ENCODE measurements at places on chromosomes 6 and 20. TPM values are rescaled to one million over a fixed set of nuclear protein-coding genes. Genes with fewer than 3 reads are reported as not detected.

The SGK2 gene
- 0.85 TPM for total RNA-seq

The OPN5 gene
- 12.1 TPM for total RNA-seq

The CHD6 gene
- 71.8 TPM for total RNA-seq

The ATP9A gene
- total RNA-seq = 30.6 TPM

The SLC22A23 gene
- total RNA-seq = 72.7 TPM

The RBM38 gene
- 23.6 TPM for total RNA-seq

The ZC3H12D gene
- 0.72 TPM for total RNA-seq

The WFDC5 gene
- total RNA-seq = not detected

The RGS17 gene
- total RNA-seq = 12.0 TPM

The SEL1L2 gene
- not detected for total RNA-seq

The SLA2 gene
- total RNA-seq = not detected

DNA sequence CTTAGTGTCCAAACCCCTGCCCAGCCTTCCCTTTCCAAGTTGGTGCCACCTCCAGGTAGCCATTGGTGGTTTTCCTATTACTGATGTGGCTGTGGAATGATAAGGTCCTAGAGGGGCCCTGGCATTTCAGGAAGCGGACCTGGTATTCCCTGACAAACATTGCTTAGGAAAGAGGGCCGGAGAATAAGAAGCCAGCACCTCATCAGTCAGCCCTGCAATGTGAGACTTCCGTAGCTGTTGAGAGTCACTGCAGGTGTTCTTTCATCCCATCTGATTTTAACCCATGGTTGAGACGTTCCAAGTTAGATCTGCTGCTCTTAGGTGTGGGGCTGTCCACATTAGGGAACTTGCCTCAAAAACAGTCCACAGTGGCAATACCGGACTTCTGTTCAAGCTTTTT is 14.8 kb upstream of the NPEPL1 start:
- no peak overlapping the region for H3K4me3 ChIP-seq
- no peak overlapping the region for H3K27ac ChIP-seq
- DNase-seq = no peak
- H3K4me1 ChIP-seq = no peaks in the 10 kb centered on the region
- H3K36me3 ChIP-seq = peaks cover 12% of the 10 kb centered on the region

DNA sequence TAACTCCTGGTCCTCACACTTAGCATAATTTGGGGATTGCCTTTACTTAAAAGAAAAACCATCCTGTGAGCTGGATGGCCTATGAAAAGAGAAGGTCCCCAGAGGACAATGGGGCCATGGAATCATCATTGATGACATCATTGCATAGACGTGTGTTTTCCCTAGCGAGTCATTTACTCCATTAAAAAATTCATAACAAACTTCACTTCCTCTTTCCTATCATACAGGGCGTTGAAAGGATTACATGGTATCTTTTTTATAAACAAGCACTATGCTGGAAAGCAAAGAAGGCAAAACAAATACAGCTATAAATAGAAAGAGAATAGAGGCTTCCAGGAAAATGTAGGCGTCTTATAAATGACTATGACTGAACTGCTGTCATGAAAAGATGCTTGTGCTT is 11.3 kb upstream of the COL12A1 start:
- H3K4me1 ChIP-seq = no peaks in the 10 kb centered on the region
- peaks cover 4% of the 10 kb centered on the region for H3K27me3 ChIP-seq
- no peak for DNase-seq
- H3K27ac ChIP-seq = no peak overlapping the region
- H3K36me3 ChIP-seq = no peaks in the 10 kb centered on the region

GRCh38 chr20:37494796-37495195 is 26.3 kb upstream of the NNAT start:
- H3K4me3 ChIP-seq = no peak overlapping the region
- peaks cover 22% of the 10 kb centered on the region for H3K36me3 ChIP-seq
- H3K27me3 ChIP-seq = peaks cover 9% of the 10 kb centered on the region
- peaks cover 5% of the 10 kb centered on the region for H3K4me1 ChIP-seq

DNA sequence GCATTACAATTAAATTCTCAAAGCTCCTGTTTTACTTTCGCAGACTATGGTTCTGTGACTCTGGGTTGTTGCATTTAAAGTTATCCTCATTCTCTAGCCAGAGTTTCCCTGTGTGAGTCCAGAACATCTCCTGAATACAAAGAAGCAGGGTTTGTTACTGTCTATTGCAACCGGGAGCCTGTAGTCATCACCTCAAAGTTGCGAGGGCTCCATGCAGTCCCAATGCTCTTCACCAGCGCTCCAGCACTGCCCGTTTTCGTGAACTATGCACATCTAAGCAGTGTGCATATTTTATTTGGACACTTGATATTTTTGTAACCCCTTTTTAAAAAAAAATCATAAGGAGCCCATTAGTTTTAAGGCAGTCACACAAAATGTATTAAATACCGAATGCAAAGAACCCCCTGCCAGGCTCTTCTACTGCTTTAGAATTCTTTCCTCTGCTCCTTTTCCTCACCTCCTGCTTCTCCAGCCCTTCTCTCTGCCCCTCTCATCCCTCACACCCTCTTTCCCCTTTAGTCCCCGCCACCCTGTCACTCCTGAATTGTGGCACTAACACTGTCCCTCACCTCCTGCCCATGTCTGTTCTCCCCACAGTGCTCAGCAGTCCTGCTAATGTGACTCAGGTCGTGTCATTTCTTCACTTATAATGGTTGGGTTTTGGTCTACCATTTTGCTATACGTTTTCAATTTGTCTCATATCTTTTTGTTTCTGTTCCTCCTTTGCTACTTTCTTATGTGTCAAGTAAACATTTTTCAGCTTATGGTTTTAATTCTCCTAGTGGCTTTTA is 1.1 kb upstream of the HLA-C start:
- H3K4me1 ChIP-seq = peaks cover 20% of the 10 kb centered on the region
- H3K36me3 ChIP-seq = peaks cover 10% of the 10 kb centered on the region
- peaks cover 2% of the 10 kb centered on the region for H3K27me3 ChIP-seq
- H3K4me3 ChIP-seq = peak overlapping the region; percentile 88
- no peak for DNase-seq
- no peak overlapping the region for H3K27ac ChIP-seq

GRCh38 chr6:11628562-11628961 is 91.0 kb downstream of the TMEM170B start:
- no peaks in the 10 kb centered on the region for H3K36me3 ChIP-seq
- DNase-seq = no peak
- H3K27me3 ChIP-seq = peaks cover 2% of the 10 kb centered on the region
- no peak overlapping the region for H3K27ac ChIP-seq
- H3K4me3 ChIP-seq = no peak overlapping the region
- no peaks in the 10 kb centered on the region for H3K4me1 ChIP-seq

- no peak overlapping the region for H3K4me3 ChIP-seq
- peaks cover 10% of the 10 kb centered on the region for H3K4me1 ChIP-seq
- H3K27ac ChIP-seq = no peak overlapping the region
- peaks cover 5% of the 10 kb centered on the region for H3K27me3 ChIP-seq
Measured at GRCh38 chr20:548906-549305, 5.3 kb upstream of the CSNK2A1 start.

DNA sequence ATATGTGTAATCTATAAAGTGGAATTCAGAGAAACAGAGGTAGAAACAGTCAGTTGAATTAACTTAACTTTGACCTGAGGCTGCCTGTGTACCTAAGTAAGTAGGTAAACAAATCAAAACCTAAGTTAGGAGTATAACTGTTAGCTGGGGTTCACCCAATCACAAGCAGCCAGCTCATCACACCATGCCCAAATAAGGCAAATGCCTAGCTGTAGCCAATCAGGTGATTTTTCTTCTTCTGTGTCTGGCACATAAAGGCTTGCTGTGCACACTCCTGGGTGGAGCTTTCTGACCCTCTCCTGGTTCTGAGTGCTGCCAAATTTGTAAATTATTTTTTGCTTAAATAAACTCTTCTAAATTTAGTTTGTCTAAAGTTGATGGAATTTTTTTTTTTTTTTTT is 54.7 kb upstream of the TRIM39 start:
- H3K4me1 ChIP-seq = no peaks in the 10 kb centered on the region
- H3K36me3 ChIP-seq = no peaks in the 10 kb centered on the region
- H3K27me3 ChIP-seq = no peaks in the 10 kb centered on the region
- no peak overlapping the region for H3K4me3 ChIP-seq
- no peak overlapping the region for H3K27ac ChIP-seq

DNA sequence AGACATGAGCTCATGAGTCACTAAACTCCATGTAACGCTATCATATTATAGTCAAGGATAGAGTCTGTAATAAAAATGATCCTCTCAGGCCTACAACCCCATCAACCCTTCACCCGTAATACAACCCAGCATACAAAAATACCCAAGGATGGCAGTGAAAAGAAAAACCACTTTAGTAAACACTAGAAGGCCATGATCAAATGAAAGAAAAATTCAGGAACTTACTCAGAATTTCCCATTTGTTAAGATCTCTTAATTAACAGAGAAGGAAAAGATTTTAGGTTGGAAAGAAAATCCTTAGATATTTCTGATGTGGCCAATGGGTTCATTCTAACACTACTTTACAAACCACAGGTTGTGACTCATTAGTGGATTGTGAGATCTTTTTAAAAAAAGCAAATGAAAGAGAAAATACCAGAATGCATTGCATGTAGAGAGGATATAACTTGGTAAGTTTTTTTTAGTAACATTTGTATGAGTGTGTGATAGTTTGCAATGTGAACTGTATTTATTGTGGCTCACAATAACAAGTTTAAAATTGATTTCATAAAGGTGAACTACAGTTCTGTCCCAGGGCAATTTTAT is 8.0 kb upstream of the UBE2J1 start:
- H3K36me3 ChIP-seq = no peaks in the 10 kb centered on the region
- DNase-seq = no peak
- H3K27me3 ChIP-seq = no peaks in the 10 kb centered on the region
- no peak overlapping the region for H3K27ac ChIP-seq
- H3K4me3 ChIP-seq = no peak overlapping the region

GRCh38 chr20:20051767-20052073 is 546 bp downstream of the CRNKL1 start:
- DNase-seq = no peak
- peak overlapping the region; percentile 100 for H3K4me3 ChIP-seq
- peaks cover 7% of the 10 kb centered on the region for H3K27me3 ChIP-seq
- peak overlapping the region; percentile 99 for H3K27ac ChIP-seq
- peaks cover 19% of the 10 kb centered on the region for H3K36me3 ChIP-seq
- peaks cover 11% of the 10 kb centered on the region for H3K4me1 ChIP-seq

DNA sequence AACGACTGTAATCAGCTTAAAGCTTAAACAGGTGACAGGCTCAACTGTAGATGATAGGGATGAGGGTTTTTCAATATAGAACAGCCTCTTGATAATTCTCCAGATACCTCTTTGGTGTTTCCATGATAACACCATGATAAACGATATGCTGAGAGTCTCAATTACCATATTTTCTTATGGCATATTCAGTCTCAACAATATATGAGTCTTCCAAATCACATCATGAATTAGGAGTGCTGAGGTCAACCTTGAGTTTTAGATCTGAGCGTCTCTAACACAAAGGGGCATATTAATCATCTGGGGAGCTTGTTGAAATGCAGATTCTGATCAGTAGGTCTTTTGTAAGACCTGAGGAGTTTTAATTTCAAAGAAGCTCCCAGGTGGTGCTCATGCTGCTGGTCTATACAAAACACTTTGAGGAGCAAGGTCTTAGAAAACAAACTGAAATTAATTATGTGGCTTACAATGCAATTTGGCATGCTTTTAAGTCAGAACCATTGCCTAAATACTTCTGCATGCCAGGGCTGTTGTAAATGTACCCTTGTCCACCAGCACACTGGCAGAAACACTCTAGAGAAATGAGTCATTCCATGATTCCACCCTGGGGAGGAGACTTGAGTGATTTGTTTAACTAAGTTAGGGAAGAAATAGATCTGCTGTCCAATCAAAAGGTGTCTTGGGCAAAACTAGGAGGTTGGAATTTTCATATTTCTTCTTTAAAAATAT is 49.6 kb downstream of the PTCHD4 start:
- no peak for DNase-seq
- H3K27ac ChIP-seq = no peak overlapping the region
- no peak overlapping the region for H3K4me3 ChIP-seq
- H3K27me3 ChIP-seq = no peaks in the 10 kb centered on the region
- peaks cover 3% of the 10 kb centered on the region for H3K4me1 ChIP-seq

DNA sequence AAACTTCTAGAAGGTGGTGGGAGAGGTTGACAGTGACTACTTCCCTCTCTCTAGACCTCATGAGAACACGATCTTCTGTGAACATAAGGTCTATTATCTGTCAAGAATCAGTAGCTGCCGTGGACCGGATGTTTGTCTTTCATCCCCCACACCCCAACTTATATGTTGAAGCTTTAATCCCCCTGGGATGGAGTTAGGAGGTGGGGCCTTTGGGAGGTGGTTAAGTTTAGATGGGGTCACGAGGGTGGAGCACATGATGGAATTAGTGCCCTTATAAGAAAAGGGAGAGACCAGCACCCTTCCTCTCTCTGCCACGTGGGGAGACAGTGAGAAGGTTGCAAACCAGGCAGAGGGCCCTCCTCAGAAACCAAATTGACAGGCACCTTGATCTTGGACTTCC is 409.1 kb downstream of the QKI start:
- H3K27me3 ChIP-seq = no peaks in the 10 kb centered on the region
- no peaks in the 10 kb centered on the region for H3K4me1 ChIP-seq
- no peaks in the 10 kb centered on the region for H3K36me3 ChIP-seq
- no peak for DNase-seq

DNA sequence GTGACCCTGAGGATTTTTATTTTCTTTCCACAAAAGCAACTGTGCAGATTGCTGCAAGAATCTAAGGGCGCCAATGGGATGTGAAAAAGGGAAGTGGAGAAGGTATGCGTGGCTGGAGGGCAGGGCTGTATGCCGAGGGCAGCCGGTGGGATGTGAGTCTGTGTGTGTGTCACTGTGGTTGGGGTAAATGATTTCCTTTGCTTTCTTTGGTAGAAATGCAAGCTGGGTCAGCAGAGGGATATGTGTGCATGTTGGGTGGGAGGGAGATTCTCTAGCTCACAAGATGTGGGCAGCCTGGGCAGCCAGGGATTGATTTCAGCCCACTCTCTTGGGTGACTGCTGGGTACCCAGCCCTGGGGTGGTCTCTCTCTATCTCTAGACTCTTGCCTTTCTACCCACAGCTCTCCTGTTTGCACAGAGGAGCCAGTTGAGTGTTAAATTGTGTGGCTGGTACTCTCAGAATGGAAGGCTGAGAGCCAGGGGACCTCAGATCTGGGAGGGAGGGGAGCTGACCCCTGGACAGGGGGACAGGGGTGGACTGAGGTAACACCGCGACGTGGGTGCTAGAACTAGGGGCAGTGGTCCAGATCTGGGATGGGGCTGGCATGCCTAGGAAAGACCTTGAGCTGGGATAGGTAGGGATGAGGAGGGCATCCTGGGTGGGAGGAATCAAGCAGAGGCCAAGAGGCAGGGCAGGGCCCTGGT is 136.8 kb upstream of the RNF24 start:
- H3K4me3 ChIP-seq = no peak overlapping the region
- peaks cover 13% of the 10 kb centered on the region for H3K27me3 ChIP-seq
- peaks cover 3% of the 10 kb centered on the region for H3K36me3 ChIP-seq
- peaks cover 14% of the 10 kb centered on the region for H3K4me1 ChIP-seq
- no peak for DNase-seq
- H3K27ac ChIP-seq = no peak overlapping the region

DNA sequence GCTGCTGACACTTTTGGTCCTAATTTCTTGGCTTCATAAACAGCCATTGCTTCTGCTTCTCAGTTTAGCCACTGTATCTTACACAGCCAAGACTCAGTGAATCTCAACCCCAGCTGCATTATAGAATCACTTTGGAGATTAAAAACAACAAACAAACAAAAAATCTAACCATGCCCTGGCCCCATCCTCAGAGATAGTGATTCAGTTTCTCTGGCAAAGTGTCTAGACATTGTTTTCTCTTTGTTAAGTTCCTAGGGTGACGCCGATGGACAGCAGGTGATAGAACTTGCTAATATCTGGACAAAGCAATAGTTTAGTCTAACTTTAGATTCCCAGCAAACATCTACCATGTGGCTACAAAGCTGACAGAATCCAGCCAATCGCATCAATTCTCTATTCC is 2.9 kb downstream of the ADGRF5 start:
- no peak overlapping the region for H3K27ac ChIP-seq
- H3K36me3 ChIP-seq = peaks cover 21% of the 10 kb centered on the region
- peaks cover 88% of the 10 kb centered on the region for H3K4me1 ChIP-seq
- H3K27me3 ChIP-seq = peaks cover 3% of the 10 kb centered on the region
- no peak for DNase-seq
- no peak overlapping the region for H3K4me3 ChIP-seq

Data from endothelial cell (in vitro differentiated cells).